ENCODE measurements at places on chromosomes 3 and 15. TPM values are rescaled to one million over a fixed set of nuclear protein-coding genes. Genes with fewer than 3 reads are reported as not detected.

- DNase-seq = no peak
Observed at GRCh38 chr15:100123611-100124010, 218.2 kb downstream of the ADAMTS17 start.

DNA sequence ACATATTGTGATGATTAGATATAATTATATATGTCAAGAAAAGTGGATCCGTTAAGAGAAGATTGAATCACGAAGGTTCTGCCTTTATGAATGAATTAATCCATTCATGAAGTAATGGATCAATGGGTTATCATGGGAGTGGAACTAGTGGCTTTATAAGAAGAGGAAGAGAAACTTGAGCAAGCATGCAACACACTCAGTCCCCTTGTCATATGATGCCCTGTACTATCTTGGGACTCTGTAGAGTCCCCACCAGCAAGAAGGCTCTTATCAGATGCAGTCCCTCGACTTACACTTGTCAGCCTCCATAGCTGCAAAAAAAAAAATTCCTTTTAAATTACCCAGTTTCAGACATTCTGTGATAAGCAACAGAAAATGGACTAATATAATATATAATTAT, 301.9 kb downstream of the RAP2B start:
- DNase-seq = no peak

DNA sequence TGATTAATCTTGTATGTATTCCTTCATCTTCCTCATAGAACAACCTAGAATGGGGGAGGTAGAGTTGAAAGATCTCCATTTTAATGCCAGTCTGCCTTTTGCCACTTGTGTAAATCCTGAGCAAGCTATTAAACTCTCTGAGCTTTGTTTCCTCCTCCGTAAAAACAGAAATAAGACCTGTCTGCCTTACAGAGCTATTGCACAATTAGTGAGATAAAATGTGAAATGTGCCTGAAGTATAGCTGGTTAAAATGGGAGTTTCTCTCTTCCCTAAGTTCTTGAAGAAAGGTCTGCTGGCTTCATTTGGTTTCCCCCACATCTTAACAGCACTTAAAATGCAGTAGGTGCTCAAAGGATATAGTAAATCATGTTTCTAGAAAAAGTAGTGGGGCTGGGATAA, 19.0 kb downstream of the ALDH1A2 start:
- no peak for DNase-seq

DNA sequence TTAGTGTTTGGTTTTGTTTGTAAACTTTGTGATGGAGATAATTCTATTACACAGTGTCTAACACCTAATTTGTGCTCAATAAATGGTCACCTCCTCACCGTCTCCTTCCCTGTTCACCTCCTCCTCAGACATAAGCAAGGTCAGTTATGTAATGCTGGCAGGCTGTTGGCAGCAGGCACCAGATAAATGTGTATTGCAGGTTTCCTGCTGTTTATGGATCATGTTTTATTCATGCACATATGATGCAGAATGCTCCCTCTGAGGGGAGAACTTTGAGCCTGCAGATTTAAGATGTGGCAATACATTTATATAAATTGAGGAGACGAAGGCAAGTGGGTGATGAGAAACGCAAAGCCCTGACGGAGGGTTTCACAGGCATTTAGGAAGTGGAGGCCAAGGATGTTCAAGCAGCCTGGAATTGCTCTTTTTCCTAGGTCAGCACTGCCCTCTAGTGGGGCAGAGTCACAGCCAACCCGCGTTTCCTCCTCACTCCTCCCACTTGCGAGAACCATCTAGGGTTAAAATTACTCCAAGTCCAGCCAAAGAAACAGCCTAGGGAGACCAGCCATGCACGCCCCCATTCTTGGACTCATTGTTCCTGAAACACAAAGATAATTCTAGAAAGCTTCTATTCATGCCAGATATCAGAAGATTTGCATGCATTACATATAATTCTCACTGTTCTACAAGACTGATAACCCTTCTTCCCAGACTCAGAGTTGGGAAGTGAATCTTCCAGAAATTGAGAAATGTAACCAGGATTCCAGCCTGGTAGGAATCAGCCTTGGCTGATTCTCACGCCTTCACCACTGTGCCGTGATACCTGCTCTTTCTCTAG, 228.7 kb downstream of the SLCO3A1 start:
- no peak for DNase-seq

DNA sequence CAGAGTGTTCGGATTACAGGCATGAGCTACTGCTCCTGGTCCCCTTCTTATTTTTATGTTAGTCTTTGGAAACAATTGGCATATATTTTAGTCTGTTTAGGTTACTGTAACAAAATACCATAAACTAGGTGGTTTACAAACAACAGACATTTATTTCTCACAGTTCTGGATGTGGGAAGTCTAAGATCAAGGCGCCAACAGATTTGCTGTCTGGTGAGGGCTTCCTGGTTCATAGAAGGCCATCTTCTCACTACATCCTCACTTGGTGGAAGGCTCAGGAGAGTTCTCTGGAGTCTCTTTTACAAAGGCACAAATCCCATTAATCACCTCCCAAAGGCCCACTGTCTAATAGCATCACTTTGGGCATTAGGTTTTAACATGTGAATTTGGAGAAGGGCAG, 101.0 kb downstream of the APBA2 start:
- DNase-seq = no peak

GRCh38 chr3:48952510-48953118, 34.0 kb downstream of the ARIH2 start:
- DNase-seq = no peak

DNA sequence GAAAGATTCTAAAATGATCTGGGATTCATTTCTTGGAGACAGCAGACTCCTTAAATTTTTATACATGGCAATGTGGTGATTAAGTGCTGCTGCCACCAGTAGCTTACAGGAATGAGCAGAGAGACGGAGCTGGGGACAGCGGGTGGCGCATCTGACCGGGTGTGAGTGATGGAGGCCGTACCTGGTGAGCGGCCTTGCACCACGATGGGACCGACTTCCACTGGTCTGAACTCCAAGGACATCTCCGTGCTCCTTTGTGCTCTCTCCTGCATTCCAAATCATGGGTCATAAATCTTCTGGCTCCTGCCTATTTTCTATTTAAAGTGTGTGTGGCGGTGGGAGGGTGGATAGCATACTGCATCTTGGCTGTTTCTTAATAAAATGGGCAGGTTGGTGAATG, 262.6 kb downstream of the ABHD5 start:
- DNase-seq = no peak

DNA sequence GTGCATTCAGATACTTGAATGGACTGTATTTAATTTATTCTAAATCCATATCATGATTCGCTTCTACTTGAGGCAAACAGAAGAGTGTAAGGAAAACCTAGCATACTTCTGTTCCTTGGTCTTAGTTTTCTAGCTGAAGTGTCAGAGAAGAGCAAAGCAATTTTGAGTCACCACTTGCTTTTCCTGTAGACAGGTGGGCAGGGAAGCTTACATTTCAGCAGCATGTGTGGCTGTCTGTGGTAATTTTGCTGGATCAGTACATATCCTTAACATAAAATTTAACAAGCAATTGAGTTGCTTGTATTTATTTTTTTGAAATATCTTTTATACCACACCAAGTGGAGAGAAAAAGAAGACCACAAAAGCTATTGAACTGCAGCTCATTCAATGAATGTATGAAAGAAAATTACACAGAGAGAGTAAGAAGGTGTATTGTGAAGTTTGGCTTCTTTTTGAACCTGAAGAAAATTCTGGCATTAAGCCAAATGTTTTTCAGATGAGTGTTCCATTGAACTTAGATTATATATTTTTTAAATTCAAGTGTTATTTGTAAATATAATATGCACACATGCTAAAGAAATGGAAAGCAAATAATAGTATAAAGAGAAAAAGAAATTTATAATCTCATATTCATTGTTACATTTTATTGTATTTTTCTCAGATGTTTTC, 747.6 kb downstream of the NAALADL2 start:
- no peak for DNase-seq

DNA sequence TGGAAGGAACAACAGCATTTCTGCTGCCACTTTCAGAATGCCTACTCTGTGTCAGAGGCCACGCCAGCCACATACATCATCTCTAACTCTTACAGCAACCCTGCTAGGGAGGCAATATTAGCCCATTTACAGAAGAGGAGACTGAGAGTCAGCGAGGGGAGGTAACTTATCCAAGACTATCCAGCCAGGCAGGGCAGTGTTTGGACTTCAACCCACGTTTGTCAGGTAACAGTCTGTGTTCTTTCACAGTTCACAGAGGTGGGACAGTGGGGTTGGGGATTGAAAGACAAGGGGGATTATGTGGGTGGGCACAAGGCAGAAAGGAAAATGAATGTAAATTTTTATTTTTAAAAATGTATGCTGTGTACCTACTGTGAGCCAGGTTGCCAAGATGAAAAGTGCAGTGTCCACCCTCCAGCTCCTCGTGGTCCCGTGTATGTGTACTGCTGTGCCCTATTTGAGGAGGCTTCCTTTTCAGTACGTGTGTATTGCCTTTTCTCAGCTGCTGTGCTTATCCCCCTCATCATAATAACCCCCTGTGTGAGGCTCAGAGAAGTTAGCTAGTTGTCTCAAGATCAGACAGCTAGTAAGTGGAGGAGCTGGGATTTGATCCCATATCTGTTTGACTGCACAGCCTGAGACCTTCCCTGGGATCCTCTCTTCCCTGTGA, 16.5 kb upstream of the ATP2B2 start:
- DNase-seq = no peak

DNA sequence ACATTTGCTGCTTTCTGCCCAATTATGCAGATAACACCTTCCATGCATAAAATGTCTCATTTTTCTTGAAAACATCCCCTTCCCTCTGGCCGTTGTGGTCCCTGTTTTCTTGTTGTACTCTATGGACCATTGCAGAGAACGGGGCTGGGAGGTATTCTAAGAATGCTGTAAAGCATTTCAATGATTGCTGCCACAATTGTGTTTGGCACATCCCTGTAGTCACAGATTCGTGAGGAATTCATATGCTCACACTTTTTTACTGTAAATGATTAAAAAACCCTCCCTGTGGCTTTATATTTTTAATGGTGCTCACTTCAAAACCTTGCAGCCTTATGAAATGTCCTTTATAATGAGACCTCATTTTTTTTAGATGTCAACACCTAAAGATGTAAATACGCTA, 207.2 kb upstream of the GBE1 start:
- DNase-seq = no peak

ARRDC4 gene
- 95.1 TPM for total RNA-seq

TRH gene
- not detected for total RNA-seq

RBP2 gene
- total RNA-seq = not detected
